Muscle of arm (tissue), 14 donors: ENCODE measurements at places on chromosomes 2 and 18.

DNA sequence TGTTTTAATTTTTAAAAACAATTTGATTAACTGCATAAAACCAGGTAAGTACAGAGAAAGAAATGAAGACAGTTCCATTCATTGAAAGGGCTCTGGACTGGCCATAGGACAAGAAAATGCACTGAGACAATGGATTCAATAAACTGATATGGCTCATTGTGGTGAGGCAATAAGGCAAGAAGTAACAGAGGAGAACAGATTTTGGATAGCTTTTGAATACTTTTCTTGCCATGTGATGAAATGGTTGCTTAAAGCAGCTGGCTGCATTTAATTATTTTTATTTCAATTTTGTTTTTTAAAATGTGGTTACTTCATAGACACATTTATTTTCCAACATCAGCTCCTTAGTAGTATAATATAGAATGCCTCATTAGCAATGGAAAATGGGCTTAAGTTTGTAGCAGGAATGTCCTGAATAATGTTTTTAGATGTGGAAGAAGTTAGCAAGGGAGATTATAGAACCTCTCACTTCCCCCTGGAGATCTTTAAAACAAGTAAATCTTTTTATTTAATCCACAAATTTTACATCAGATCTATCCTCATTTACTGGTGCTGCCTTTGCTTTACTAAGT is 646.9 kb upstream of the ZEB2 start:
- no peak for DNase-seq

DNA sequence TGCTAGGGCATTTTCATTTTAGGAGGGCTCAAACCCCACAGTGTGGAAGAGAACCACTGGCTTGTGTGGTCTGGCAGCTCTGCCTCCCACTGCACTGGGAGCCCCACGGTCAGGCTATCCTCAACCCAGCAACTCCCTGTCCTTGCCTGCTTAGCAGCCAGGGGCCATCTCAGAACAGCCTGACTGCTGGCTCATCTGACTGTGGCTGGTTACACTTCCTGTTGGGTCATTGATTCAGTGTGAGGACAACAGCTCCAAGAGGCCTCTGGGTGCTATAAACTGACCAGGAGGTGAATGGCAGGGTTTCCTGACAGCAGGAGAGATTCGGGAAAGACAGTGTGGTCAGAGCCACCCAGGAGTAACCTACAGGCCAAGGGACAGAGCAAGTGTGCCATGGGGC is 40.1 kb downstream of the AMER3 start:
- DNase-seq, result no peak

GRCh38 chr2:191109888-191110287 is 40.9 kb downstream of the STAT4 start:
- no peak for DNase-seq

DNA sequence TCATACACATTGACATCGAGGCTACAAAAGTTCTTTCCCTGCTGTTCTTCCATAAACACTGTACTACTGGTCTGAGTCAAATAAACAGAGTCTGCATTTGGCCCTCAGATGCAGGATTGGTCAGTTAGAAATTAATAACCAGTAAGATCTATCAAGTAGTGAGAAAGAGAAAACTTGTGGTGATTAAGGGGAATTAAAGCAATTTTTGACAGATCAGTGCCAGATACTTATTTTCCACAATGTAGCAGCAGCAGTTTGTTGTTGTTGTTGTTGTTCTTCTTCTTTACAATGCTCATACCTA is 85.0 kb downstream of the IKZF2 start:
- DNase-seq, result no peak

DNA sequence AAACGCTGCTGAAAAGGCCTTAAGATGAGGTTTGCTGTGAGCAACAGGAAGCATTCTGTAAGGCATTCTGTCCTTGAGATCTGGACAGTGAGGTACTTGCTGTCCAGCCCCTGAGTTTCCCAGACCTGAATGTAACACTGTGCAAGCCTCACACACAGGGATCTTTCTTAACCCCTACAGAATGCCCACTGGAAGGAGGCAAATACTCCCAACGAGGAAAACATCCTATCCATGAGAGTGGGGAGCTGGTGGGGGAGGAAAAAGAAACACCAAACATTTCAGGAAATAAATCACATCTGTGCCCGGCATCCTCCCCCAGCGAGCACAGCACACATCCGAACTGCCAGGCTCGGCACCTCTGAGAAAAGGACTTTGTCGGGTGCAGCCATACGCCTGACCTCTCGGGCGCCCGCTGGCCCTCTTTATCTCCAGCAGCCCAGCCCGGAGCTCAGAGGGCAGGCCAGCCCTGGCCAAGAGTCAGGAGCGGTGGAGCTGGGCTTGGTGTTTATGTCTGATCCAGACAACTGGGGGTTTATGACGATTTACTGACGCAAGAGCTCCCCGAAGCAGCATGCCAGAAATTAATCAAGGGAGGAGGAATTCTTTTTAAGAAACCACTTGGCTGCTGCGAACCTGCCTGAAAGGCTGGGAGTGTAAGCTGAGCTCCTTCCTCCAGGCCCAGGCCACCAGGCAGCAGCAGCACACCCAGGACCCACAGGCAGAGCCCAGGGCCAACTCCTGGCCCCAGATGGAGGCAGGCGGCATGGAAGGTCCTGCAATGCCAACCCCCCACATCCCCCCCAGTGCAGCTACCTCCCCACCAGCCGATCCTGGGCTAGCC is 72.2 kb downstream of the HDAC4 start:
- no peak for DNase-seq

GRCh38 chr2:195642027-195642678 is 14.9 kb upstream of the SLC39A10 start:
- DNase-seq, result no peak

DNA sequence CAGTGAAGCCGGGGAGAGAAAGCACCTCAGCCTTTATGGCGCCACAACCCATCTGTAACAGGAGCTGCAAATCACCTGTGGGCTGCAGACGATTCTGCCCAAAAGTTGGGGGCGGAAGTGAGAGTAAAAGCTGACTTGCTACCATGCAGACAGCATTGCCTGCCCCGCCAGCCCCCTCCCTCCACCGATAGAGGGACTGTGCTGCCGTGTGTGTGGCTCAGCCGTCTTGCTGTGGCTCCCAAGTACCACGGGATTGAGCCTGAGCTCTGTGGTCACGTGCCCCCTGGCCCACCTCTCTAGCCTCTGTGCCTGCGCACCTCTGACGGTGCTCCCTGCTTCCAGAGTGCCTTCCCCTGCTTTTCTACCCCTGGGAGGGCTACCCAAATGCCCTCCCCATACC is 79.6 kb downstream of the GLI2 start:
- DNase-seq, result no peak

- peak; percentile 19 for DNase-seq
Observed at GRCh38 chr2:101036562-101036961, 34.5 kb downstream of the RPL31 start.

DNA sequence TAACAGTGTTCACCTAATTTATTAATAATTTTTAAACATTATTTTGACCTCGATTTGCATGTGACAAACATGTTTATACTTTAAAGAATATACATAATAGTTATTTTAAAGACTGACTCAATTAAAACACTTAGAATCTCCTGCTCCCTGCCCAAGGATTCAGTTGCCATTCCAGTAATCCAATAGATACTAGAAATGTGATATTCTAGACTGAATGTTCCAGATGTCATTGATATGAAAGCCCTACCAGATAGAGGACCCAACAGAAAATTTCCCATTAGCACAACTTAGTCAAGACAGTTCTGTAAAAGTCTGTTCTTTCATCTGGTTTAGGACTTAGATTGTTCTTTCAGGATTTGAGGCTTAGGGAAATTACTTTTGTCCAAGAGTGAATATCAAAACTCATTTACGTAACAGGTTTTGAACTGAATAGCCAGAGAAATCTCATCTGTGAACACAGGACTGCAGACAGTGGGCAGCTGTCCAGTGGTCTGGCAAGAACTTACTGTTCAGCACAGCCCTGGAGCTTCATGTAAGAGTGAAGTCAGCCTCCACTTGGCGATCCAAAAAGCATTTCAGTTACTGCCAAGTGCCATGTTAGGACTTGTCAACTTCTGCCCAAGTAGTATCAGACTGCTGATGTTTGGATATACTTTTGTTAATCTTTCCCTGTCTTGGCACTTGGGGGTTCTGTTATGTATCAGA is 77.5 kb downstream of the OSBPL6 start:
- DNase-seq, result peak; percentile 80

DNA sequence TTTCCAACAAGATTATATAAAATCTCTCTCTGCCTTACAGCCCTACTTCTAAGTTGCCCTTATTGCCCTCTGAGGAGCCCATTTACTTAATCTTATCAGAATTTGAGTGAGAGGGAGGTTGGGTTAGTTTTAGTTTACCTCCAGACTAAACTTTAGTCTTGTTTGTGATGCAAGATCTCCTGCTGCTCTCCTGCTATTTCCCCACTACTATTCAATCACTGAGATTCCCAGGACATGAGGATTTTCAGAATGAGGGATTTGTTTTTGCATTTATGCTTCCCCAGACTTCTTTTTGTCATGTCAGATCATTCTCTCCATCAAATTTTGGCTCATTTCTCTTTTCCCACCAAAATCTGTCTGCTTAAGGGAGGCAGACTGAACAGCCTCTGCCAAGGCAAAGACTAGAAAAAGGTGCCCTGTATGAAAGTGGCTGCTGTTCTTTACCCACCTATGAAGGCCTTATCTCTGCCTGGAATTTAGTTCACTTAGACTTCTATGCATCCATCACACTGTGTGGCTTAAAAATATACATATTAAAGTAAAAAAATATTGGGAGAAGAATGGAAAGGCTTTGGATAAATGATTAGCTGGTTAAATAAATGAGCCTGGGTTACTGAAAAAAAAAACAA is 401.3 kb downstream of the PID1 start:
- DNase-seq, result no peak

- DNase-seq, result peak; percentile 46
Observed at GRCh38 chr2:27754138-27754588, 17.4 kb upstream of the MRPL33 start.

DNA sequence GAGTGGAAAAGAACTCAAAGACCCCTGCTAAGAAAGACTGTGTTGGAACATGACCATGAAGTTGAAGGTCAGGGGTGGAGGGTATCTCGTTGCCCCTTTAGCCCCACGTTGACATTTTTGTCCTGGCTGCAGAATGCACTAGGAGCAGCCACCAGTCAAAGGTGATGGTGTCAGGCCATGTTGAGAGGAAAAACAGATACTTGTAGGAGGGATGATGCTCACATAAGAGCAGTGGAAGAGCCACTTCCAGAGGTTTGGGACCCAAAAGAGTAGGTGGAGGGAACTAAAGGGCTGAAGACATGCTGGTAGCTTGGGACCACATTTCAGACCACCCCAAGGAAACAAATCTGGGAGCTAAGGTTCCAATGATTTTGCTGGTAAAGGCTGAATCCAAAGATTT is 159.0 kb downstream of the MYO3B start:
- DNase-seq, result no peak

- no peak for DNase-seq
Observed at GRCh38 chr2:8230466-8230865, 451.4 kb upstream of the ID2 start.

DNA sequence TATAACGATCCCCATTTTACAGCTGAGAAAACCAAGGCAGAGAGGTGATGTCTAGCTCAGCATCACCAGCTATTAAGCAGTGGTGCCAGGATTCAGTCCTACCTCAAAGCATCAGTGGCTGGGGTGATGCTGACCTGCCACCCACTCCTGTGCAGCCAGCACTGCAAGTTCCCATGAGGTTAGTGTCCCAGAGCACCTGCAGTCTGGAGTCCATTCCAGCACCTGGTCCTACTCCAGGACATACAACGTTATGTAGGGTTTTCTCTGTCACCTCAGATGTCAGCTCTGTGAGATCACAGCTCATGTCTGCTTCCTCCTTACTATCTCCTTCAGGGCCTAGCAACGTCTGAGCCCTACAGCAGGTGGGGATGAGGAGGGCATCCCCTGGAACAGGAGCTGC is 328.0 kb upstream of the HS6ST1 start:
- DNase-seq, result no peak

DNA sequence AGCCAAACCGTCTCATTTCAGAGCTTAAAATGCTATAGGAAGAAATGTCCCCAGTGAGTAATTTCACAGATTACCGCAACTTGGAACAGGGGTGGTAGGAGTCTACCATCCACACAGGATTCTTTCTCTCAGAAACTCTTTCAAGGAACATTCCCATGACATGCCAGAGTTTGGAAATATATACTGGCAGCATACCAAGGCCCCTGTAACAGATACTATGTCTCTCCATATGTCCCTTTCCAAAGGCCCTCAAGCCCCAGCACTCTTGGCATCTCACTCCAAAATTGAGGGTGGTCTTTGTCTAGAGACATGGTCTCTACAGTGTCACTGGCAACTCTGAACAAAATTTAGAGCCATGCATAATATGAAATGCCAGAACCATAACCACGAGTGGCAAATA is 11.0 kb downstream of the FIGLA start:
- no peak for DNase-seq

DNA sequence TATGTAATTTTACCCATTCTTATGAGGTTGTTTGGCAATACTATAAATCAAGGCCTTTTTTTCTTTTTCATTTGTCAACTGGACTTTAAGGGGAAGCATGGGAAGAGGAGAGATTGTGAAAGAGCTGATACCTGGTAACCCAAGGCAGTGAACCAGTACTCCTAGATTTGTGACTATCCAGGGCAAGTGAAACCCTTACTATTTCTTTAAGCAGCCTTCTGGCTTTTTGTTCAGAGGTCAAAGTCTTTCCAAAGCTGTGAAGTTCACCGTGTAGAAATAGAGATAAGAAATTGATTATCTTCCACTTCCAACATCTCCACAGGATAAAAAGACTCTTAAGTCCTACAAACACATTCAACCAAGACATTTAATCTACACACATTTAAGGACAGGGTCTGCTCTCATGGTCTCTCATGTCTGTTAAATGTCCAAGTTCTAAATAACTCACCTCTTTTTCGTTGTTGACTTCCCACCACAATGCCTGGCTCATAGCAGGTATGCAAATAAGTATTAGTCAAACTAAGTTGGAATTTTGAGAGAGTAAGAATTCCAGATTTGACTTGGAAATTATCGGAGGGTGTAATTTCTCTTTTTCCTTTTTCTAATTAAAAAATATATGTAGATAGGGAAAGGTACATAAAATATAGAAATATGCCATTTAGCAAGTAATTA is 485.8 kb downstream of the STK39 start:
- DNase-seq, result no peak

DNA sequence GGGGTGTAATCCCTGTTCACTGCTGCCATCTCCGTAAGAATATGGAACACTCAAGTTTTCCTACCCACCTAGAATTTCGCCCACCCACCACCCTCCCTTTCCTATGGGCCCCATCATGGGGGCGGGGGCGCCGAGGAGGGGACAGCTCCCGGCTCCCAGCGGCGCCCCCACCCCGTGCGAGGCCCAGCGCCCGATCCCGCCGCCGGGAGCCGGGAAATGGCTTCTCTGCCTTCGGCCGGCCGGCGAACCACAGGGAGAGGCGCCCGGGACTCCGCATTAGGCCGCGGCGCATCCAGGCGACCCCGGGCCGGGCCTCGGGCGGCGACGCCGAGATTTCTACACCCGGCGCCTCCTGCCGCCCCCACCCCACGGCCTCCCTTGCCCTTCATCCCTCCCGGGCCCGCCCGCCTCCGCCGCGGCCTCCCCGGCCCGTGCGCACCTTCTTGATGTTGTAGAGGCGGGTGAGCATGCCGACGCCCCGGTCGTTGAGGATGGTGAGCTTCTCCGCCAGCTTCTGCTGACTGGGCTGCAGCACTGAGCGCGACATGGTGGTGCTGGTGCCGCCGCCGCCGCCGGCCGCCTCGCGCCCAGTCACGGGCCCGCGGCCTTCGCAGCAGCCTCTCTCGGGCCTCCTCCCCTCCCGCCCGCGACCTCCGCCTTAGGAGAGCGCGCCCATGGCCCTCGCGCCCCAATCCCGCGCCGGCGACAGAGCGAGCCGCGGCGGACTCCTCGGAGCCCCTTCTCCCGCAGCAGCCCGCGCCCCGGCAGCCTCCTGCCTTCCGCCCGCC is 510 bp downstream of the NCKAP1 start:
- peak; percentile 53 for DNase-seq
